ENCODE measurements at places on chromosomes 6 and 20. TPM values are rescaled to one million over a fixed set of nuclear protein-coding genes. Genes with fewer than 3 reads are reported as not detected.

DNA sequence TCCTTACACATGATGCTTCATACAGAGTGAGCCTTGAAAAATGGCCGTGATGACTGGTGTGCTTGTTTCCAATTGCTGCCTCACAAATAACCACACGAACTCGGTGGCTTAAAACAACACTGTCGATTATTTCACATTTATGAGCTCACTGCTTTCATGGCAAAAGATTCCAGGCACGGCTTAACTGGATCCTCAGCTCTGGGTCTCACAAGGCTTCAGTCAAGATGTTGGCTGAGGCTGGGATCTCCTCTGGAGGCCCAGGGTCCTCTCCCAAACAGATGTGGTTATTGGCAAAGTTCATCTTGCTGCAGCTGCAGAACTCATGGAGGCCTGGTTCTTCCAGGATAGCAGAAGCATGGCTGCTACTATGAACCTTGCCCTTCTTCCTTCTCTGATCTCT, 144.6 kb downstream of the TFAP2C start:
- DNase-seq, result no peak

The HLA-F gene
- total RNA-seq, result 130 TPM

DNA sequence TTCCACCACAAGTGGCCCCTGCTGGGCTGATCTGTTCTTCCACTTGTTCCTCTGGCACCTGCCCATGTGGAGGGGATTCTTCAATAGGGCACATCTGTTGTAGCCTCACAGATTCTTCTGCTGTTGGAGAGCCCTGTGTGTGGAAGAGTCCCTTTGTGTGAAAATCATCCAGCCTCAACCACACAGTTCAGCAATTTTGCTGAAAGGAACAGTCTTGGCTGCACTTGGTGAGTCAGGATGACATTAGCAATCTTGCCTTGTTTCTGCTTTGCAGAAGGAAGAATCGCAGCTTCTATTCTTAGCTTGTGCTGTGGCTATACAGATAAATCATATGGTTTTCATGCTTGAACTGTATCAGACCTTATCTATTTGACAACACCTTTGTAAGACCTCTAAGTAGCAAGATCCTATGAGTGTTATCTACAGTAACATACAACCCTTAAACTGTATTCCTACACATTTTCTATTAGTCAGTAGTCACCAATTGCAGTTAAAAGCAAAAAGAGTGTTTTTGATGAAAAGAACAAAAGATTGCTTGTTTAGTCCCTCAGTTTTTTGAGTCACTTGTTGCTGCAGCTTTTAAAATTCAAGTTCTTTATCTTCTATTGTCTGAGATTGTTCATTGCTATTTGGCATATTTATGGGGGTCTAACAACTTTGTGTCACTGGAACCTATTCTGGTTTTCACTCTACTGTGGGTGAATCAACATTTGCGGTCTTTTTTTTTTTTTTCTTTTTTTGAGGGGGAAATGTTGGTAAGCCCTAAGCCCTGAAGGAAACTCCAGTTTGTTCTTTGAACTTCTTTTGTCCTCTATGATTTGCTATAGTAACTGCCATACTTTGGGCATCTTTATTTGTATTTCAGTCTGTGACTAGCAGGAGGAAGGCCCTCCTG, 231.6 kb downstream of the TFAP2B start:
- no peak for DNase-seq

DNA sequence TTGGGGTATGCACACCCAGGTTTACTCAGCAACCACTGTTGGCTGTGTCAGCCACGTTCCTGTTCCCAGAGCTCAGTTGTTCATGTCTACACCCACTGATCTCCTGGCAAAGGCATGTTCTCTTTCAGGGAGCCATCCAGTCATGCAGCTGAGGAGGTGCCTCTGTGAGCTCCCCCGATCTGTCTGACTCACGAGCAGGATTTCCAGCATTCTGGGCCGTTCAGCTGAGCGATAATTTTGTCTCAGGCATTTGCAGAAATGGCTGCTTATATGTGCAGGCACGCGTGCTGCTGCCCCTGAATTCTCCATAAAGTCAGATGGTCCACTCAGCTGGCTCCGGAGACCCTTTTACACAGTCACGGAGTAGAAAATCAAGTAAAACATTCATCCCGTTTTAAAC, 78.4 kb upstream of the IYD start:
- no peak for DNase-seq

DNA sequence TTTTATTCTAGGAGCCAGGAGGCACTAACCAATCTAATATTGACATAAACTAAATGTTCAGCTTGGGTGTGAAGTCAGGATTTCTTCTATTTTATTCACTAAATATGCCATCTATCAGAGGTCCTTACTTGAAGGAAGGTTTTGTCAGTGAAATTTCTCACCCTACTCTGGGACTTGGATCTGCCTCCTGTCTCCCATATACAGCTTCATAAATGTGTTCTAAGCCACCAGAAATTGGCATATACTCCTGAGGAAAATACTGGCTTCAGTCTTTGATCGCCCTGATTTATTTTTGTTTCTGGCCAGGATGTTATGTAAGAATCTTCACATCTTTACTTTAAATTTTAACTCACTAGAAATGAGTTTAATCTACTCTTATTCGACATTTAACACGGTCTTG, 647.7 kb downstream of the C6orf118 start:
- no peak for DNase-seq

The ARMH2 gene
- not detected for total RNA-seq

- no peak for DNase-seq
Observed at GRCh38 chr6:32954986-32955802, 2.3 kb upstream of the HLA-DMA start.

DNA sequence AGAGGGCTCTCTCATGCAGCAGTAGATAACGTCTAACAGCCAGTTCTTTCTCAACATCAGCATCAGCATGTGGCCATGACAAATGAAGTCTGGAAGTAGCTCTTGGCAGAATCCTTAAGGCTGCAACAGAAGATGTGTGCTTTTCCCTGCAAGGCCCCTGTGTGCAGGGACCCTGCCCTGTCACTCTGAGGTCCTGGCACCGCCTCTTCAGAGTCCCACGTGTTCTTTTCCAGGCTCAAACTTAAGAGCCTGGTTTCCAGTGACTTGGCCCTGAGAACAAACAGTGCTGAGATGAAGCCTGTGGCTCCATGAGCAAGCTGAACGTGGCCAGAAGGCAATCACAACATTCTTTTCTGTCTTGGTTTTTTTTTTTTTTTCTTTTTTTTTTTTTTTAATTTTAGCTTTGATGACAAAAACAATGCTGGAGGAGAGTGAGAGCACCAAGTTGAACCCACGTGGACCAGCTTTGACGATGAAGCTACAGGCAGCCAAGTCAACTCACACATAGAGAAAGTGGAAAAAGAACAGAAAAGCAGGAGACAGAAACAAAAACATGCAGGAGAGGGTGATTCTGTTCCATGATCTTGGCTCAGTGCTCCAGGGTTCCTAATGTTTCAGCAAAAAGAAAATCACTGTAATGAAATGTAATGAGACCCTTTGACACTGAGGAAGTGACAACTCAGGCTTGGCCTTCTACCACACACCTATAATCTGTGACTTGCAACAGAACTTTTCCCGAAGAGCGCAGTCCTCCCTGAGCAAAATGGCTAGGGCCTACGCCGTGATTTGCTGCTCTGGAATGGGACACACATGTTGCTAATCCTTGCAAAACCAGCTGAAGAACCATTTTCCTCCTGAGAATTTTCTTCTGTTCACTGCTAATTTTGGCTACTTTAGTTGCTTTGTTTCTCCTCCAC, 86.1 kb downstream of the FOXC1 start:
- no peak for DNase-seq

DNA sequence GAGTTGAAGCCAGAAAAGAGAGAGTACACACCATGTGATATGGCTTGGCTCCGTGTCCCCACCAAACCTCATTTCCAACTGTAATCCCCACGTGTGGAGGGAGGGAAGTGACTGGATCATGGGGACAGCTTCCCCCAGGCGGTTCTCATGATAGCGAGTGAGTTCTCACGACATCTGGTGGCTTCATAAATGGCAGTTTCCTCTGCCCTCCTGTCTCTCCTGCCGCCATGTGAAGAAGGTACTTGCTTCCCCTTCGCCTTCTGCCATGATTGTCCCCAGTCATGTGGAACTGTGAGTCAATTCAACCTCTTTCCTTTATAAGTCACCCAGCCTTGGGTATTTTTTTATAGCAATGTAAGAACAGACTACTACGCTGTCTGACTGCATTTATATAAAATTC, 40.3 kb downstream of the TAF4 start:
- no peak for DNase-seq

The BMP6 gene
- total RNA-seq, result 0.19 TPM

DNA sequence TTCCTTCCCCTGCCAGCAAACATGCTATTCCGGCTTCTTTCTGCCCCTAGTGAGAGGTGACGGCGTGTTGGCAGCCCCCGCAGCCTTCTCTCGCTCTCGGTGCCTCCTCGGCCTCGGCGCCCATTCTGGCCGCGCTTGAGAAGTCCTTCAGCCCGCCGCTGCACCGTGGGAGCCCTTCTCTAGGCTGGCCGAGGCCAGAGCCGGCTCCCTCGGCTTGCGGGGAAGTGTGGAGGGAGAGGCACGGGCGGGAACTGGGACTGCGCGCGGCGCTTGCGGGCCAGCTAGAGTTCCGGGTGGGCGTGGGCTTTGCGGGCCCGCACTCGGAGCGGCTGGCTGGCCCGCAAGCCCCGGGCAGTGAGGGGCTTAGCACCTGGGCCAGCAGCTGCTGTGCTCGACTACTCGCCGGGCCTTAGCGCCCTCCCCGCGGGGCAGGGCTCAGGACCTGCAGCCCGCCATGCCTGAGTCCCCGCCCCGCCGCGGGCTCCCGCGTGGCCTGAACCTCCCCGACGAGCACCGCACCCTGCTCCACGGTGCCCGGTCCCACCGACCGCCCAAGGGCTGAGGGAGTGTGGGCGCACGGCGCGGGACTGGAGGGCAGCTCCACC, 20.0 kb upstream of the PXDC1 start:
- no peak for DNase-seq

- DNase-seq, result no peak
Observed at GRCh38 chr6:12555781-12556180, 160.8 kb upstream of the PHACTR1 start.

- DNase-seq, result no peak
Observed at GRCh38 chr6:26258212-26258977, 106.6 kb upstream of the BTN3A2 start.

DNA sequence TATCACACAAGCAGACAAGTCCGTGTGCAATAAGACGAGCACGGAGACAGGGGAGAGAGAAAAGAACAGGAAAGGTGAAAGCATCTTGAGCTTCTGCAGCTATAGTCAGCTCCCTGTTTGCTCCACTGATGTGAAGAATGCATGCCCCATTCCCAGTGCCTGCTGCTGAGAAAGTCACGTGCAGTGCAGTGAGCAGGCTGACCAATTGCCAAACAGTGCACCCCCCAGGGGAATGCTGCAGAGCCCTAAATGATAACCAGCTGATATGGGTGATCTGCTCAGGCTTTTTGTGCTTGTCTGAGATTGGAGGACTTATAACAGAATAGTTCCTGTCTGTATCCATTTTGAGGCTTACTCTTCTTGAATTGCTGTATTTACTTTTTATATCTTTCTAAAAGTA, 121.5 kb downstream of the PACRG start:
- no peak for DNase-seq

The FAM184A gene
- total RNA-seq, result 1.4 TPM

The RAET1L gene
- total RNA-seq, result 0.28 TPM

- DNase-seq, result no peak
Observed at GRCh38 chr20:63831646-63831992, 555 bp upstream of the ZBTB46 start.

The HLA-DOB gene
- 18.8 TPM for total RNA-seq

GRCh38 chr6:113306552-113307145, 550.5 kb upstream of the MARCKS start:
- peak; percentile 78 for DNase-seq

The CAPN11 gene
- 3.5 TPM for total RNA-seq

DNA sequence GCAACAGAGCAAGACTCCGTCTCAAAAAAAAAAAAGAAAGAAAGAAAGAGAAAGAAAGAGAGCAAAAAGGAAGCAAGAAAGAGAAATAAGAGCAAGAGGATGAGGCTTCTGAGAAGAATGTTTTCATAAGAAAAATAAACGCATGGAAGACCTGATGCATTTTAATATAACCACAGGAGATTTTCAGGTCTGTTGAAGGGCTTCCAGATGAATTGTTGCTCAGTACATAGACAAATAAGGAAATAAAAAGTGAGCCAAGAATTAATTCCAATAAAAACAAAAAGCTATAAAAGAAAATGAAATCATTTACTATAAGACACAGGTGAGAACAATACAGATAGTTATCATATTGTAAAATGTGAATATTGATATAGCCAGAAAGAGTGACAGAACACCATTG, 43.5 kb downstream of the PERP start:
- no peak for DNase-seq

The PGC gene
- 0.28 TPM for total RNA-seq

DNA sequence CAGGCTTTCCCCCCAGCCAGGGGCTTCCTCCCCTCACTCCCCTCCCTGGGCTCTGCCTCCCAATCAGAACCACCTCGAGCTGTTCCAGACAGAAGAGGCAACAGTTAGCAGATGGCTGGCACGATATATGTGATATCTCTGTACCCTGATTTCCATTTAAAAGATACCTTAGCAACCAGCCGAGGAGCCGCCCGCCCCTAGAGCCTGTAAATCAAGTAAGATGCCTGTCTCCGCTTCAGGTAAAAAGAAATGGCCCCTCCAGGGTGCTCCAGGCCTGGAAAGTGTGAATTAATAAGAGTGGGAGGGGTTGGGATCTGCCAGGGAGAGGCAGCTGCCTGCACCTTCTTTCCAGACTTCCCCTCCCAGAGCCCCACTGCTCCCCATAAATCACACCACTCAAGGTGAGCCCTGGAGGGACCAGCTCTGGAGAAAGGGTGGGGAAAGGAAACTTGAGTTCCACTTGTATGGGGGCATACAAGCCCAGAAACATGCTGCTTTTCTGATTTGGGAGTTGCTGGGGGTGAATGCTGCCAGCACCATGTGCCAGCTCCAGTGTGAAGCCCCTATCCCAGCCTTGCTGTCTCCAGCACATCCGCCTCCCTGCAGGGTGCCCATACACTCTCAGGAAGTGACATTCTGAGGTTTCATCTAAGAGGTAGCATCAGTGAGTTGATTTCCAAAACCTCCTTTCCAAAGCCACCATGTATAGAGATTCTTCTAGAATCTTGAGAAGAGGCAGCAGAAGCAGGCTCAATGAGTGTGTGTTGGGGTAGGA, 148.0 kb downstream of the LRFN2 start:
- no peak for DNase-seq

DNA sequence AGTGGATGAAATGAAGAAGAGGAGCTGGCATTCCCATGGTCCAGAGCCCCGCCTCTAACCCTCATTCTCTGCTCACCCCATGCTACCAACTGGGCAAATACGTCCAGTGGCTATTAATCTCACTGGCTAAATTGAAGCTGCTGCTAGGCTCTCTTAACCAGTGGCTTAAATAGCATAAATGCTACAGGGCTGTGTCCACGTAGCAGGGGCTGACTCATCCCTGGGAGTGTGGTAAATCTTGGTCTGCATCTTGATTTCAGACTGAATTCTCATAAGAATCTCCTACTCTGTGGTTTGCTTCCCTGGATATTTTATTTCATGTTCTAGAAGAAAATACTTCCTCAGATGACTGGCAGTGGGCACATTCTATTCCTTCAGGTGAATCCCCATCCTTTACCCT, 193.1 kb upstream of the ARG1 start:
- no peak for DNase-seq

GRCh38 chr6:70592391-70593117, 25.8 kb downstream of the SDHAF4 start:
- no peak for DNase-seq

- no peak for DNase-seq
Observed at GRCh38 chr6:1762203-1762602, 152.5 kb downstream of the FOXC1 start.
